Stimulated activated CD8-positive, alpha-beta memory T cell treated with anti-CD3 and anti-CD28 coated beads, Interleukin-4, amount 100 ng/mL, for 1 hour (primary cell): ENCODE measurements at places on chromosomes 1 and 21.

DNA sequence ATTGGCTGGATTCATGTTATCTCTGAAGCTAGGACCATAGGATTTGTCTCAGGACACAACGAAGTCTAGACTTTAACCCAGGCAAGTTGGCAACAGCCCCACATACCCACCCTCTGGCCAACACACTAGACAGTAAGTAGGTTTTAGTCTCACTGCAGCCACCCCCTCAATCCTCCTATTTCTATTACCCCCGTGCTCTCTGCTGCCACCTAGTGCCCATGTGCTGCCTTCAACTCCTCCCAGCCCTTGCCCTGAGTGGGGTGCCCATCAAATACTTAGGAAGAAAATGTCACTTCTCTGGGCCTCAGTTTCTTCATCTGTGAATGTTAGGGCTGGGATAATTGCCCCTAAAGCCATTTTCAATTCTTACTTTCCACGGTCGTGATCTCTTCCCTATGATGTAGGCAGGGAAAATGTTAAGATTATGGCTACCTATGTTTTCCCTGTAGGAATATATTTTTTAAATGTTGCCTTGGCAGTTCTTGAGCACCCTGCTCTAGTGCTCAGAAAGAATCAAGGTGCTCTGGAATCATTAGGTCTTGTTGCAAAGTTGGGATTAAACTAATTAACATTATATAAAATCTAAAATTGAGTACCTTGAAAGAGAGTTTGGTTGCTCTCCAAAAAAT, 213.0 kb downstream of the LMX1A start:
- DNase-seq = no peak

GRCh38 chr1:150544204-150544603, 5.0 kb upstream of the ADAMTSL4 start:
- no peak for DNase-seq

GRCh38 chr1:206662396-206663092, 22.2 kb upstream of the MAPKAPK2 start:
- DNase-seq = no peak

GRCh38 chr1:162276493-162276892, 100.2 kb downstream of the SPATA46 start:
- DNase-seq = no peak

GRCh38 chr1:23527366-23527765, 3.7 kb downstream of the E2F2 start:
- no peak for DNase-seq

DNA sequence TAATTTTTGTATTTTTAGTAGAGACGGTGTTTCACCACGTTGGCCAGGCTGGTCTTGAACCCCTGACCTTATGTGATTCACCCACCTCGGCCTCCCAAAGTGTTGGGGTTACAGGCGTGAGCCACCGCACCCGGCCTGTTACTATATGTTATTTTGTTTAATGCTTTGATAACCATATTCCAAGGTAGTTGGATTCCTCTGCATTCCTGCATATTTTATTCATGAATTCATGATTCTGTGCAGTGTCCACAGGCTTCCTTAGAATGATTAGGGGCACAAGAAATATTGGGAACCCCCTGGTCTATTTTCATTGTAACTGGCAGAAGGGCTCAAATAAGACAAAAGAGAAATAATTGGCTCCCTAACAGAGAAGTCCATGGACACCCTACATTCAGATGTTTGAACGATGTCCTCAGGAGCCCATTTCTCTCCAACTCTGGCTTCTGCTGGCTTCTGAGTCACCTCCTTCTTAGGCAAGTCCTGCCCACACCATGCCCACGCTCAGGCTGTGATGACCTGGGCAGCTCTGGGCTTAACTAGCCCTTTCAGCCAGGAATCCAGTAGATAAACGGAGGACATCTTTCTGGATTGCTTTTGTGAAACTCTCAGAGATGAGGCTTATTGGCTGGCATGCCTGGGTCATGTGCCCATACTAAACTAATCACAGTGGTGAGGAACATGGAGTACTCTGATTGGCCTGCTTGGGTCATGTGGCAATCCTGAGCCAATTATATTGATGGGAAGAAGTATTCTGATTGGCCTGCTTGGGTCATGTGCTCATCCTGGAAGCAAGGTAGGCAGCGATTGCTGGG, 32.6 kb downstream of the TNFRSF8 start:
- DNase-seq = no peak

GRCh38 chr1:20346433-20346832, 55.8 kb downstream of the VWA5B1 start:
- no peak for DNase-seq

DNA sequence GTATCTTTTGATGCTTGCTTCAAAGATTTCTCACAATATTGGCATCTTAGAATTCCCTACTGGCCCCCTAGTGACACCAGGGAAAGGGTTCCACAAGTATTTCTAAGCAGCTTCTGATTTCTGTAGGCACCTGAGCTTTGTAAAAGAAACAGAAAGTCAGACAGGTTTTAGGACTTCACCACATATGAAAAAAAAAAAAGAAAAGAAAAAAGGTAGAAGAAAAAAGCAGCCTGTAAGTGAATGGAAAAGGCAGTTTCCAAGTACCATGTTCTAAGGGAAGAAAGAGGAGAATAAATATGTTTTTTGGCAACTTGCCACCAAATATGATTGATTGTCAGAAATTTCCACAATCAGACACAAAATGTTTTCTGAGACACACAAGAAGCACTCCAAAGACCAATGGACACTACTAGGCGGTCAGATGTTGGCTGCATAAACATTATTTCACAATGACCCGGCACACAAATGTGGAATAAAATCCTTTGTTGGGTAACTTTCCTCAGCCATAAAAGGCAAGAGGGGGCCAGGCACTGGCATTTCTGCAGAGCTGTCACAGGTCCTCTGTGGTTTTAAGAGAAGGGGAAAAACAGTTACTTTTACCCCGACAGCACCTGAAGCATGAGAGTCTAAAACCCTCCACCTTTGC, 12.7 kb upstream of the CPLANE2 start:
- DNase-seq = no peak

- no peak for DNase-seq
Measured at GRCh38 chr1:60367532-60367931, 294.0 kb upstream of the C1orf87 start.

DNA sequence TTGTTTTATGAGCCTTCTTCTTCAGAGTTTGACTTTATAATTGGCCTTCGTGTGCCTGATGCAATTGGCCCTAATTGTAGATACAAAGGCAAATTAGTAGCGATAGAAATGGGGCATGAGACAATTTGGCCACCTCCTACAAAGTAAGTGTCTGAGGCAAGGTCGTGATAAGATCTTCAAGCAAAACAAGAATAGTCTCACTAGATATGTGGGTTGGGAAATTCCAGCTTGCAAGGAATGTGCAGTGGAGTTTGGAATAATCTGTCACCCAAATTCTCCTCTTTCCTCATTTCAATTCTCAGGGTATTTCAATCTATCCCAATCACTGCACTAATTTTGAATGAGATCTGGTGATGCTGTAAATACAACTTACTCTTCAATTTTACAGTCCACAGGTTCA, 11.4 kb upstream of the TSNAX start:
- no peak for DNase-seq

DNA sequence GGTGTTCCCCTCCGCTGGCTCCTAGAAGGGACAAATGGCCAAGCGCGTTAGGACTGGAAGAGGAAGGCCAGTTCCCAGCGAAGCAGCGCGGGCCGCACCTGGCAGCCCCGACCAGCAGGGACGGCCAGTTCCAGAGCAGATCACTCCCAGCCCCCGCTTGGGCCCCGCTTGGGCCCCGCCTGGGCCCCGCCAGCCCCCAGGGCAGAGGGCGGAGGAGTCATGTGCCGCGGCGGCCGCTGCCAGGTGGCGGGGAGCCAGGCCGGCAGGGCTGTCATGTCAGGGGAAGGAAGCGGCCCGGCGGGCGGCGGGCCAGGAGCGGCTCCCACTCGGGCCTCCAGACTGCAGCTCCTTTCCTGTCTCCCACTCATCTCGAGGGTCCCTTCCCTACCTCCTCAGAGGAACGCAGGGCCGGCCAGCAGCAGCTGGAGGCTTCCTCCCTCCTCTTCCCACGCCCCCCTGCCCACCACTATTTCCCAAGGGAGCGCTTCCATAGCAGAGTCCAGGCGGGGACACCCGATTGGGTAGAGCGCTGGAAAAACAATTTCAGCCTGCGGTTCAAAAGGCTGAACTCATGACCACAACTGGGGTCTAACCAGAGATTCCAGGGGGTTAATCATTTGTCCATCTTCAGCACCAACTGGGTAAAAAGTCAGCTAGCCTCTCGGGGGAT, 16.5 kb downstream of the ZNF697 start:
- no peak for DNase-seq

- no peak for DNase-seq
Measured at GRCh38 chr1:150562446-150563339, 13.5 kb downstream of the ADAMTSL4 start.

DNA sequence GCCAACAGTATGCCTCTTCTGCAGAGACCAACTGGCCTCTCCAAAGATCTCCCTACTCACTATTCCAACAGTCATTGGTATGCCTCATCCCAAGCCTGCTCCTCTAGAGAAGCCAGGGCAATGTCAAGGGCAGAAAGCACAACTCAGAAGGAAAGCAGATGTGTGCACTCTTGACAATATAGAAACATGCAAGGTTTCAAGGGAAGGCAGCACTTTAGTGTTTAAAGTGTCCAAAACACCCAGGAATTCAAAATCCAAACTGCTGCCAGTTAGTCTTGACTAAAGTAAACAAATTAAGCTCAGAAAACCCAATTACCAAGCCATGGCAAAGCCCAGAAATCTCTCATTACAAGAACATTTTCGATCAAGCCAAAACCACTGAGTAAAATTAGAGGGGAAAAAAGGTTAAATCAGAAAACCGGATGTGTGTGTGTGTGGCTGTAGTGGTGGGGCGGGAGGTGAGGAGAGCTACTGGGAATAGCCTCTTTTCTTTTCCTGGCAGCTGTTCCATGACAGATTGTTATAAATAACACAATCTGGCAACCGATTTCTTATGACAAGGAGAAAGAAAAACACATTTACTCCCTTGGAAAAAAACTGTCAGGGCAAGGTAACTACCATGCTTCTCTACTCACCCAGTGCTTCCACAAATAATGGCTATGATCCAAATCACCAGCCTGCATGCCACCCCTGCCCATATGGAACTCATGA, 39.2 kb downstream of the EIF2B3 start:
- no peak for DNase-seq

- no peak for DNase-seq
Measured at GRCh38 chr1:150551051-150551783, 2.0 kb downstream of the ADAMTSL4 start.

DNA sequence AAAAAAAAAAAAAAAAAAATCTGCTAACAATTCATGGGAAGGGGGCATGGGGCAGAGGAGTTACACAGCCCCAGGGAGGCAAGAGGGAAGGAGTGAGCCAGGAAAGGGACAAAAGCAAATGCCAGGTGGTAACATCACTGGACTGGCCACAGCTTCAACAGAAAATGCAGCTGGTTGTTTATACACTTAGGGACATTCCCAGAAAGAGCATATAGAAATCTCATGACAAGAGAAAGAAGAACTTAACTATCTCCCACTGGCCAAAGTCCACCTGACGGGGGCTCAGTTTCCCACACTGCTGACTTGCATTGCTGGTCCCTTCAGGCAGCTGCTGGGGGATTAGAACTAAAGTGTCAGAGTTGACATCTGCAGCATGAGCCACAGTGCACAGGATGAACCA, 14.8 kb downstream of the IL12RB2 start:
- no peak for DNase-seq

GRCh38 chr1:2194898-2195673, 514 bp upstream of the FAAP20 start:
- peak; percentile 81 for DNase-seq

DNA sequence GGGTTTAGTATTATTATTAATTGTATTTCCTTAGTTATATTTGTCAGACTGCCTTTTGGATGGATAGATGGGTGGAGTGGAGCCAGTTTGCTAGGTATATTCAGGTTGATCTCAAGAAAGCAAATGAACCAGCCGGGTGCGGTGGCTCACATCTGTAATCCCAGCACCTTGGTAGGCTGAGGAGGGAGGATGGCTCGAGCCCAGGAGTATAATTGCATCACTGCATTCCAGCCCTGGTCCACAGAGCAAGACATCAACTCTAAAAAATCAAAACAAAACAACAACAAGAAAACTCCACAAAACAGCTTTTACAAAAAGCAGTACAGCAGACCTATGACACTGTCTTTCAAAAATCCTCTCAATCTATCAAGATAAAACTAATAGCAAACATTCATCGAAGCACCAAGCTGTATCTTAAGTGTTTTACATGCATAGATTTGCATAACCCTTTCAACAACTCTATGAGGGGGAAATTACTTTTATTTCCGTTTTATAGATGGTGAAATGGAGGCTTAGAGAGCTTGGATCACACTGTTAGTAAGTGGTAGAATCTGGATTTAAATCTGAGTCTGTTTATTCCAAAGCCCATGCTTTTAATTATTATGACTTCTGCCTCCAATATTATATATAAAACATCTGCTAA, 25.5 kb downstream of the KMO start:
- no peak for DNase-seq

DNA sequence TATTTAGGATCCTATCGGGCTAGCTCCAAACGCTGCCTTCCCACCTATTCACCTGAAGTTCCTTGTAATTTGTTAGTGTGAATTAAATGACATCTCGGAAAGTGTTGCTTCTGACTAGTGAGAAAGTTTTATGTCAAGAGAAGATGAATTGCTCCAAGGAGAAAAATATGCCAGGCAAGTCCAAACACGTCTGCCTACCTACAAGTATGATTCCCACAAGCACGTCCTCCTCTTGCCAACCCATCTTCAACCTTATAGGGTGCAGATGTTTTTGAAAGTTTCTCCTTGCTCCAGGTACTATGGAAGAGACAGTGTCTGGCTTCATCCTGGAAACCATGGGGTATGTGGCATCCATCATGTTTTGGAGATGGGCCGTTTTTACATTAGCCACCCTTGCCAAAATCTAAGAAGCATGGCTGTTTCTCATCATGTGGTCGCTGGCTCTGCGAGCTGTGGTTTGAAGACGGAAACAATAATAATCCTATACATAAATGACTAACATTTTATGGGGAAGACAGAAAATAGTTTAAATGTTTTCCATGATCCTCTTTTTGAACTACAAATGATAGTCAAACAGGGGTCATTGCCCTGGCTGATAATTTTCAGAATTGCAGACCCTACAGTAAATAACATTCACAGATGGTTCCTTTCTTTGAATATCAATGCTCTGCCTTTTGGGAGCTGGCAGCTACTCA, 505.8 kb downstream of the SMYD3 start:
- no peak for DNase-seq
